ENCODE measurements at places on chromosomes 7 and 10. TPM values are rescaled to one million over a fixed set of nuclear protein-coding genes. Genes with fewer than 3 reads are reported as not detected.

The AP3M1 gene
- total RNA-seq: 37.1 TPM

The CYP3A5 gene
- 0.44 TPM for total RNA-seq

The SFTPA1 gene
- total RNA-seq: not detected

The WEE2 gene
- total RNA-seq: 0.33 TPM

The OR2A7 gene
- total RNA-seq: 0.33 TPM

The HTR5A gene
- total RNA-seq: not detected

Measured in smooth muscle cell of trachea (primary cell).